LNCaP clone FGC (cell line): ENCODE measurements at places on chromosomes 12 and 14.

DNA sequence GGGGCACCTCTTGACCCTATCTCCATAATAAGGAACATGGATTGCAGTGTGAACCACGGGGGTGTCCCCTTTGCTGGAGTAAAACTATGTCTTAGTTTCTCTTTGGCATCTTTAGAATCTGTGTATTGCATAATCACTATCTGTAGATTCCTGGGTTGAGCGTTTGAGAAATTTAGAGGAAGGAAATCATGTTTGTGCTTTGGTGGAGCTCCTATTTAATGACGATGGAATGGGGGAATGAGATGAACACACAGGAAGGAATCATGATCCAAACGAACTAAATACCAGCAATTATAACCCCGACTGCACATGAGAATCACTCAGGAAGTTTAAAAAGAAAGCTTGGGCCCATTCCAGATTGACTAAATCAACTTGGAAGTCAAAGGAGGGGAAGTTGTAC, 1.3 kb upstream of the MYG1 start:
- no peak for DNase-seq

- DNase-seq: no peak
Measured at GRCh38 chr14:91229743-91230200, 14.7 kb downstream of the GPR68 start.

GRCh38 chr12:115010324-115010995, 326.5 kb upstream of the TBX3 start:
- DNase-seq: no peak

GRCh38 chr12:38342444-38342843, 25.9 kb downstream of the ALG10B start:
- no peak for DNase-seq

- DNase-seq: no peak
Measured at GRCh38 chr12:12491606-12492005, 71.1 kb downstream of the DUSP16 start.

DNA sequence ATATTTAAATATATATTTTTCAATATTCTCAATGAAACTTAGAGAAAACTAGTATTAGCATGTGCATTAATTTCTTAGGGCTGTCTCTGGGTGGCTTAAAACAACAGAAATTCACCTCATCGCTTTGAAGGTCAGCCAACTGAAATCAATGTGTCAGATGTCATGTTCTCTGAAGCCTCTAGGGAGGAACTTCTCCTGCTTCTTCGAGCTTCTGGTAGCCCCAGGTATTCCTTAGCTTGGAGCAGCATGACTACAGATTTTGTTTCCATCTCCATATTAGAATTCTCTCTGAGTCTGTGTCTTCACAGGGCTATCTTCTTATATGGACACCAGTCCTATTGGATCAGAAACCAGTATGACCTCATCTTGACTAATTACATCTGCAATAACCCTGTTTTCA, 221.5 kb downstream of the PDZRN4 start:
- DNase-seq: no peak

DNA sequence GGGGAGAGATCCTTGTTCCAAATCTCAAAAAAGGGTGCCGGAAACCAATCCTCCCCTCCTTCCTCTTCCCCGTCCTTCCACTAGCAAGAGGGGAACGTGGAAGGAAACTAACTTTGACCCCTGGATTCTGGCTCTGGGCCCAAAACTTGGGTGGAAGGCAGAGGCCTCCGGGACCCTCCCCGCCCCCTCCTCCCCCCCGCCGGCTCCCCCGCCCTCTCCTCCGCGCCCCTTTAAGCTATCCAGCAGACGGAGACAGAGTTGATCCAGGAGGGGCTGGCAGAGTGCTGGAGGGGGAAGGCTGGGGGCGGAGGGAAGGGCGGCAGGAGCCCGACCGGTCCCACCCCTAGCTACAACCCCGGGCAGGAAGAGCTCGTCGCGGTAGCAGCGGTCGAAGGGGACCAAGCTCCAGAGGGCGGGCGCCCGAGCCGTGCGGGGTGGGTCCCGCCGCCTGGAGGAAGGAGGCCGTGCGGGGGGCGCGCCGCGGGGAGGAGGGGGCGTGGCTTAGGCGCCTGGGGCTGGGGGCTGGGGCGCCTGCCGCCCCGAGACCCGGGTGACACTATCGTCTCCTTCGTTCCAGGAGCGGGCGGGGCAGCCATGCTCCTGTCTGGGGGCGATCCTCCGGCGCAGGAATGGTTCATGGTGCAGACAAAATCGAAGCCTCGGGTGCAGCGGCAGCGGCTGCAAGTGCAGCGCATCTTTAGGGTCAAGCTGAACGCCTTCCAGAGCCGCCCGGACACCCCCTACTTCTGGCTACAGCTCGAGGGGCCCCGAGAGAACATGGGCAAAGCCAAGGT, at the start of gene NYNRIN:
Gene NYNRIN (plus strand): TSS at position 351 of the 794 bp plus-strand sequence. CDS start 244 bp downstream, at position 595.
- no peak for DNase-seq

- peak; percentile 92 for DNase-seq
Measured at GRCh38 chr12:113222730-113223531, 1.7 kb downstream of the TPCN1 start.

- DNase-seq: no peak
Measured at GRCh38 chr12:123961585-123962345, 10.9 kb downstream of the CCDC92 start.

- DNase-seq: no peak
Measured at GRCh38 chr12:69555461-69555860, 29.8 kb upstream of the CCT2 start.

GRCh38 chr14:103871596-103872480, 24.5 kb upstream of the PPP1R13B start:
- no peak for DNase-seq

DNA sequence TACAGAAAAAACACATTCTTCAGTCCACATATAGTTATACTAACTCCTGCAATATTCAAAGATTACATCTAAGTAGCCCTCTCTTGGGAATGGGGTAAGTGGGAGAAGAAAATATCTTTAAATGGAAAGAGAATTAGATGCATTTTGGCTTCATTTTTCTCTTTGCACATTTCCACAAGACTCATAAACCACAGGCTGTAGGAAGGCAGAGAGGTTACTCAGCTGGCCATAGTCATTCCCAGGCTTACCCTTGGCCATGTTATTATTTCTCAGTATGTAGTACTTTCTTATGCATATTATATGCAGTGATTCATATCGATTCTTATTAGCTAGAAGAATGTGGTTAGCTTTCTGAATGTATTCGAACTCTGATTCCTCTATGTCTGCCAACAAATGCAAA, 92.2 kb downstream of the PTPRR start:
- no peak for DNase-seq

GRCh38 chr14:61153431-61153830, 127.7 kb downstream of the TMEM30B start:
- DNase-seq: no peak

DNA sequence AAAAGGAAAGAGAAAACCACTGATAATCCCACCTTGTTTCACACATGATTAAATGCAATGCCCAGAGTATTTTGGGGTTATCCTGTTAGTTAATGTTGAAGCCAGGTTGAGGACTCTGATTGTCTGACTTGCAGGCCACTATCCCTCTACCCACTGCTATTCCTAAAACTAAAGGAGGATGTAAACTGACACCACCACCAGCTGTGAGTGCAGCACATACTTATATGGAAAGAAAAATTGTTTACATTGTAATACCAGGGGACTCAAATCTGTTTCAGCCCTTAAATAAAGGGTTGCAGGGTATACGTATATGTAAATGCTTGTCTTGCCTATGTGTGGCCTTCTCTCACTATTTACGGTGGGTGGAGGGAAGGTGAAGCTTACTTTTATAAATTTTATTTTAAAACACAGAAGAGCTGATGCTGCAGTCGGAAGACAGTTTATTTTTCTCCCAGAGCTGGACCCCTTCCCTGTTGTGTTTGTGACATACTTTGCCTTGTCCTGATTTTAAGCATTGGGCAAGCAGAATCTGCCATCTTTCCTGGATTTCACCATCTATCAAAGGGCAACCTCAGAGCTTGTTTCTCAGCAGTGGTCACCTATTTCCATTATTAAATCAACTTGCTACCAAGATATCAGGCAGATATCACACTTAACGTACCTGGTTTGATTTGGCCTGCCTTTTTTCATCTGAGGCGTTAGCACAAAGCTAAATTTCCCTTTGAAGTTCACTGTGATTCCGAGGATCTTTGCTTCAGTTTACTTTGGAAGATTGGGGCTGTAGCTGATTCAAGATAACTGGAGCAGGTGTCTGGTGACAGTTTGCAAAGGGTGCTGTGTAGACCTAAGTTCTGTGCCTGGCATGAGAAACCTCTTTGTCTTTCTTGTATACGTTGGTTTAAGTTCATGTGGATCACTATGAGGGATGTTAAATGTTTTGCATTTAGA, 25.2 kb downstream of the DAAM1 start:
- no peak for DNase-seq

- no peak for DNase-seq
Measured at GRCh38 chr12:71208053-71208685, 50.4 kb upstream of the TSPAN8 start.

DNA sequence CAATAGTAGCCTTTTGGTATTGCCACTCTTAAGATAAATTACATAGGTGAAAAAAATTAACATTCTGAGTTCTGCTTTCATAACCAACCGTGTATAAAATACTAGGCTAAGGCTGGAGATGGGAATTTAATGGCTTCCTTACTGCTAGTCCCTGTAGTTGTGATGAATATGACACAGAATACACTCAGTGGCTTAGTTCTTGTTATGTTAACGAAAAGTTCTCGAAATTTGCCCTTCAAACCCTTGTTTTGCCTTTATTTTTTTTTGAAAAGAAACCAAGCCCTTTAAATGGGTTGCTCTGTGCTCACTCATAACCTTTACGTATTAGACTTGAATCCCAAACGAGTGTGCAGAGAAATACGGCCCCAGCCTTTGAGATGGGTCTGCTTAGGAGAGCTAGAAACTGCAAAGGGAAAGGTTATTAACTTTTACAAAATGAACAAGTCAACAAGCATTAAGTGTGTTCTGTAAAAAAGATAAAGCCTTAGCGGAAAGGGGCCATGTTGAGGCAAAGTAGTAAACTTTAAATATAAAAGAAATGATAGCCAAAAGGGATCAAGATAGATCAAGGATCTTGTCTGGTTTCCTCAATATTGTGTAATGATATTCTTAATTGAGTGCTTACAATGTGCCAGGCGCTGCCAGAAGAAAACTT, 1.7 kb downstream of the NUDT4 start:
- no peak for DNase-seq

- no peak for DNase-seq
Measured at GRCh38 chr14:99611646-99612045, 7.6 kb upstream of the CCDC85C start.

- no peak for DNase-seq
Measured at GRCh38 chr12:34244608-34245007, 222.3 kb downstream of the ALG10 start.

- no peak for DNase-seq
Measured at GRCh38 chr14:23121361-23121771, 2.3 kb upstream of the CEBPE start.

GRCh38 chr14:90061685-90062126, at the start of gene KCNK13:
Gene KCNK13, plus strand, starts transcription at chr14:90061994. Its CDS starts 212 bp downstream, at chr14:90062206.
- DNase-seq: no peak

GRCh38 chr12:132812631-132813305, 15.9 kb downstream of the GOLGA3 start:
- no peak for DNase-seq

GRCh38 chr14:33280646-33281045, 342.0 kb downstream of the NPAS3 start:
- DNase-seq: no peak

DNA sequence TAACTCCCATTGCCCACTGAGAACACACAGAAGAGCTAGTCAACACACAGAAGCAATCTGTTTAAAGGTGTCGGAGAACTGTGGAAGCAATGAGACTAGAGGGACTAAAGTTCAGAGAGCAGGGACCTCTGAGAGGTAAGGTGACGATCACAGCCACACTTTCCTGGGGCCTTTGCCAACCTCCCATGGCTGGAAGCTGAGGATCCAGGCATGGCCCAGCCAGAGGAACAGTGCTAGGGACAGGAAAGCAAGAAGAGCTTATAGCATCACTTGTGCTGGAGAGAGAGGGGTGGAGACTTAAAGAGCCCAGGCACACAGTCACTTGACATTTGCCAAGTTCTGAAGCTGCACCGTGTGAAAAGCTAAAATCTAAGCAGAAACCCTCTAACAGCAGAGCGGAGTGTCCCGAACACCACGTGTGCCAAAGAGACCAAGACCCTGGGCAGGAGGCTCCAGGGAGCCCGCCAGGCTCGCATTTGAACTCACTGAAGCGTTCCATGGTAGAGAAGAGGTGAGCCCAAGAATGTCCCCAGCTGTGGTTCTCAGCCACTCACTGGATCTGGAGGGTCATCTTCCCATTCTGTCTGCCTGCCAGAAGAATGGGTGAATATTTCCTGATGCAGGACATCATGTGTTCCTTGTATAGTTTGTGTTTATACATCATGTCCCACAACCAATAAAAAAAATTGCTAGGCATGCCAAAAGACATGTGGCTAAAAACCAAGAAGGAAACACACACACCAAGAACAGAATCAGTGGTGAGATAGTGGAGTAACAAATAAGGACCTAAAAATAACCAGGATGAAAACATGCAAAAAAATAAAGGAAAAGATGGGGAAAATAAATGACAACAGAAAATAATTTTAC, 174.0 kb upstream of the C14orf180 start:
- DNase-seq: peak; percentile 81

GRCh38 chr14:63644741-63645140, 3.1 kb upstream of the WDR89 start:
- no peak for DNase-seq

DNA sequence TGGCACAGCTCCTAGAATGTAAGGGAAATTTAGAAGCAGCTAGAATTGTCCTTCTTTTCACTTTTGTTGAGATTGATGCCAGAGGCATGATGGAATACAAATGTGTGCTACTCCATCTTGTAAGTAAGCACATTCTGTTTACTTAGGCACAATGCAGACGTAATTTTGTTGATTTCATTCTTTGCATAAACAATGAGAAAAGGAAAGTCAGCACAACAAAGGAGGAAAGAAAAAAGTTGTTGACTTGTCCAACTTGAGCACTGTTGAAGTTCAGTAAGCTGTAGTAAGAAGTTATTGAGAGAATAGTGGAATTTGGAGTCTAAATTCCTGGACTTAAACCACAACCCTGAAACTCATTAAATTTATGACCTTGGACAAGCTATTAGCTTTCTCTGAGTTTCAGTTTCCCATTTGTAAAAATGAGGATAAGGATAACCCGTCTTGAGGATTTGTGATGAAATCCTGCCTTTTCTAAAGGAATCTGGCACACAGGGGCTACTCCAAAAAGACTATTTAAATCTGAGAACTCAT, 19.4 kb upstream of the CNTN1 start:
- DNase-seq: no peak

- peak; percentile 80 for DNase-seq
Measured at GRCh38 chr12:6280053-6280469, 30.4 kb upstream of the PLEKHG6 start.
